ENCODE measurements at places on chromosomes 6 and 20. TPM values are rescaled to one million over a fixed set of nuclear protein-coding genes. Genes with fewer than 3 reads are reported as not detected.

DNA sequence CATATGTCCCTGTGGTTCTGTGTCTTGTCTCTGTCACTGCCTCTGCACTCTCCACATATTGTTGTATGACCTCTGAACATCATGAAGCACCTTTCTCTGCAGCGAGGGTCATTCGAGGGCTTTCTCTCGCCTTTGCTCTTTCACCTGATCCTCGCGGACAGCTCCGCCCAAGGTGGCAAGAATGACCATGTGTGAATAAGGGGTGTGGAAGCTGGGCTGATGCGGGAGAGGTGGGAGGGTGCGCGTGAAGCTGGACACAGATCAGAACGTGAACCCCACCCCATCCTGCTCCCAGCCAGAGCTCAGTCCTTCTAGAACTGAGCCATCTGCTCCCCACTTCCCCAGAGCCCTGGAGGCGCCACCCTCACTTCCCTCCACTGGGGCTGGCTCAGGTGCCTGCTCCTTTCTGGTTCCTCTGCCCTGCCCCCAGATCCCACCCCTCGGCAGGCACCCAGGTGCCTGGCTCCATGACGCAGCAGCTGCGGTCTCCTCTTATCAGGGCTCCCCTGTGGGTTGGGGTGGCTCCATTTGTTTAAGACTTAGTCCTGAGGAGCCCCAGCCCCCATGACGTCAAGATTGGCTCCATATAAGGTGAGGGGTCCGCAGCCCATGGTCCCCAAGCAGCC, at the start of gene MUCL3:
MUCL3 (plus strand) TSS at position 613 of the 626 bp plus-strand sequence. CDS start 27 bp downstream, outside the sequence.
- no peak for DNase-seq
- peaks cover 4% of the 10 kb centered on the region for H3K4me1 ChIP-seq
- no peaks in the 10 kb centered on the region for H3K27me3 ChIP-seq
- H3K27ac ChIP-seq = no peak within 1 kb of the TSS

DNA sequence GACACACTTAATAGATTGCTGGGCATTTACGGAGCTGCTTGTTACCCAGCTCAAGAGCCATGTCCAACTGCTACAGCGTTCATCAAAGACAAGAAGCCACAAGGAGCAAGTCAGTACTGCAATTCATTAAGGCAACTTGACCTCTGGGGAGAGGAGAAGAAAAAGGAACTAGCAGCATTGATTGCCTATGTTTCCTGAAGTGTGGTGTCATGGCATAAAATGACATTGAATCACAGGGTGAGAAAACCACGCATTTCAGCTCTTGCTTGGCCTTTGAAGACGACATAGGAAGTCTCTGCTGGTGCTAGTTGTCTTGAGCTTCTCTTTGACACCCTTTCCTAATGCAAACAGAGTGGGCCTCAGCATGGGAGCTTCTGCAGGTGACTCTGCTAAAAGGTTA, 139.1 kb downstream of the CDH26 start:
- no peak overlapping the region for H3K27ac ChIP-seq
- H3K27me3 ChIP-seq = no peaks in the 10 kb centered on the region
- H3K36me3 ChIP-seq = no peaks in the 10 kb centered on the region
- H3K4me3 ChIP-seq = no peak overlapping the region
- DNase-seq = no peak

DNA sequence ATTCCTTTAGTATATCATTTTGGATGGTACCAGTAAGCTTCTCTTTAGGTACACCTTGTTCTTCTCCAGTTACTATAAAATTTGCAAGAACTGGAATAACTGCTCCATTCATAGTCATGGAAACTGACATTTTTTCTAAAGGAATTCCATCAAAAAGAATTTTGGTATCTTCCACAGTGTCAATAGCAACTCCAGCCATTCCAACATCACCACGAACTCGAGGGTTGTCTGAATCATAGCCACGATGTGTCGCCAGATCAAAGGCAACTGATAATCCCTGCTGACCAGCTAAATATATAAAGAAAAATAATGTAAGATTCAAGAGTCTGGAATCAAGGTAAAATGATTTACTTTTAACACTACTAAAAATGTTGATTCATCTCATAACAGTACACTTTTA, 5.3 kb downstream of the MMUT start:
- no peaks in the 10 kb centered on the region for H3K36me3 ChIP-seq
- H3K27me3 ChIP-seq = no peaks in the 10 kb centered on the region
- DNase-seq = no peak
- H3K27ac ChIP-seq = no peak overlapping the region

DNA sequence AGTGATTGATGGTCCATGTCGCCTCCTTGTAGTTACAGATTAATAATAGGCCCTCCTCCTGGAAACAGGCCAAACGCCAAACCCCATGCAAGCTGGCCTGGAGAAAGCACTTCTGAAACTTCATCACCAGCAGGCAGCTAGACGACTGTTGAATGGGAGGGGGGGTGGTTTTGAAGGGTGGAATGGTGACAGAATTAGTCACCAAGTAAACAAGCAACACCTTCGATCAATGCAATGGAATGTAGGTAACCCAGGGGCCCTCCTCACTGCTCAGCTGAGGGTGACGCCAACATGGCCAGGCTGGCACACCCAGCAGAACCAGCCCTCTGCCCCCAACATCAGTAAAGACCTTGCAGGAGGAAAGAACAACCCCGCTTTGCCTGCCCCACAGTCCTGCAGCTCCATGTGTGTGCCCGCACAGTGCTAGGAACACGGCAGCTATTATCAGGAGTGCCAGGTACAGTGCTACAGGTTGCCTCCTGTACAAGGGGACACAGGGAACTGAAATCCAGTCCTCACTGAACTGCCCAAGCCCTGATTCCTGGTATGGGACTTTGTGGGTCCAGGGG, 2.7 kb downstream of the BCAS1 start:
- peak; percentile 92 for DNase-seq
- no peak overlapping the region for H3K4me3 ChIP-seq
- H3K4me1 ChIP-seq = peaks cover 36% of the 10 kb centered on the region

- H3K36me3 ChIP-seq = no peaks in the 10 kb centered on the region
- H3K27ac ChIP-seq = no peak overlapping the region
- no peak overlapping the region for H3K4me3 ChIP-seq
- H3K4me1 ChIP-seq = no peaks in the 10 kb centered on the region
- no peaks in the 10 kb centered on the region for H3K27me3 ChIP-seq
These were observed 117.6 kb downstream of the JPH2 start for GRCh38 chr20:44069203-44070011.

GRCh38 chr6:169983651-169984050, 232.2 kb downstream of the ERMARD start:
- no peak overlapping the region for H3K27ac ChIP-seq
- no peak overlapping the region for H3K4me3 ChIP-seq
- no peak for DNase-seq
- H3K36me3 ChIP-seq = no peaks in the 10 kb centered on the region
- no peaks in the 10 kb centered on the region for H3K4me1 ChIP-seq

GRCh38 chr20:40291493-40292135, 397.4 kb downstream of the MAFB start:
- no peaks in the 10 kb centered on the region for H3K4me1 ChIP-seq
- no peak overlapping the region for H3K27ac ChIP-seq
- no peaks in the 10 kb centered on the region for H3K27me3 ChIP-seq
- no peak overlapping the region for H3K4me3 ChIP-seq

DNA sequence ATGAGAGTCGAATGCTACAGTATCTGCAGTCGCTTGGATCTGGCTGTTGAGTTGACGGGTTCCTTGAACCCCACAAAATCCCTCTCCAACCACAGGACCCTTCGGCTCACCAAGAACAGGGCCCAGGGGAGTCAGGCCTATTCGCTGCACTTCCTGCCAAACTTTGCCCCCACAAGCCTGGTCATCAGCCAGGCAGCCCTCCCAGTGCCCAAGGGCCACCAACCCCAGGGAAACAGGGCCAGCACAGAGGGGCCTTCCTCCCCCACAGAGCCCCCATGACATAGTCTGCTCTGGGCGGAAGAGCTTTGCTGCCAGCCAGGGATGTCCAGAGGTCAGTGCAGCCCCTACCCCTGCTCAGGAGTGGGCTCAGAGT, 34.5 kb upstream of the MRGBP start:
- H3K36me3 ChIP-seq = no peaks in the 10 kb centered on the region
- H3K27me3 ChIP-seq = no peaks in the 10 kb centered on the region

GRCh38 chr20:4920131-4920530, 81.2 kb downstream of the SLC23A2 start:
- H3K27ac ChIP-seq = no peak overlapping the region
- H3K4me3 ChIP-seq = no peak overlapping the region
- DNase-seq = no peak
- no peaks in the 10 kb centered on the region for H3K4me1 ChIP-seq
- no peaks in the 10 kb centered on the region for H3K36me3 ChIP-seq
- no peaks in the 10 kb centered on the region for H3K27me3 ChIP-seq

DNA sequence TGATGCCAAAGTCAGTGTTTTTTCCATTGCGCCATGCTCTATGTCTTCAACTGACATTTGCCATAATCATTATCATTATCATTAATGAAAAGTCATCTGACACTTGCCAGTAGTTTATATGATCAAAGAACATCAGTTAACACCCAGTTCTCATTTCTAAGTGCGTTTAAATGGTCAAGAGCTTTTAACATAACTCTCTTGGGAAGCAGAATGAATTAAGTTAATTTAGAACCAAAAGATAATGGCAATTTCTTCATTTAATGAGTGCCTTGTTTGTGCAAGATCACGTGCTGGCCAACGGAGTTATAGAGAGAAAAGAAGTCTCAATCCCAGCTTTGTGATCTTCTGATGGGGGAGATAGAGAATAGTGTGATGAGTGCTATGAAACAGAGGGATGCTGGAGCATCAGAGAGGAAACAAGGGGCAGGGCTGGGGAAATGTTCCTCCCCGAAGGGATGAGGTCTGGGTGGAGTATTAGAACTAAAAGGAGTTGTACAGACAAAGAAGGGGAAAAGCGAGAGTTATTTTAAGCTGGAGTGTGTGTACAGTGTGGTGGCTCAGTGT, 20.3 kb downstream of the ANKS1A start:
- peaks cover 4% of the 10 kb centered on the region for H3K4me1 ChIP-seq
- DNase-seq = no peak
- H3K36me3 ChIP-seq = no peaks in the 10 kb centered on the region
- no peak overlapping the region for H3K4me3 ChIP-seq
- no peaks in the 10 kb centered on the region for H3K27me3 ChIP-seq

DNA sequence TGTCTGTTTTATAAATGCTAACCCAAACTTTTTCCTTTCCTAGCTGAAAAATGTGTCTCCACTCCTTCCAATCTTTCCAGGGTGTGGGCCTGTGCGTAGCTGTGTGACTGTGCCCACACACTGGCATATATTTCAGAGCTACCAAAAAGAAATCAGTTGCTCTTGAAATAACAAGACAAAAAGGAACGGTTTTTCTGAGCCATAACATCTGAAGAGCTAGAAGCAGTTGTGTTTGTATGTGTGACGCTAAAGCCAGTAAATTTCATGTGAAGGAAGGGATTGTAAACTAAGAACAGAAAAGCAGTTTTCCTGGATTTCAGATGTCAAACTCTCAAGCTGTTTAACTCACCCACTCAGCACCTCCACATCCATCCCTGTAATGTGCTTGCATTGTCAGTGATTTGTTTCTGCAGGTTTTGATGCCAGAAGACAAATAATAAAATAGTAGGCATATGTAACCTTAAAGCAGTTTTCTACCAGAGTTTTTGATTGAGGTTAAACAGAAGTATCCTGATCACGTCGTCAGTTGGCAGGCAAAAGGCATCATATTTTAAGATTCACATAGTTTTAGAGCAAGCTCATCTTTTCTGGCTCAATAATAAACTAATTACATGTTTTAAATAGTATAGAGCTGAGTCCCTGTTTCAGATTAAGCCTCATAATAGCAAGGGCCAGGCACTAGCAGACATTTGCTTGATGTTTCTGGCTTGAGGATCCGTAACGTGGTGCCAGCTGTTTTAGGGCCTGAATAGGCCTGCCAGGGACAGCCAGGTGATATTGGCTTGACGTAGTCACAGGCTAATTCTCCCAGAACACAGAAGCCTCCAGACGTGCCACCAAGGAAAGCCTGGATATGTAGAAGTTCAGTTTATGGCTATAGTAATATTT, 90.9 kb downstream of the FOXO3 start:
- H3K4me3 ChIP-seq = no peak overlapping the region
- H3K4me1 ChIP-seq = peaks cover 61% of the 10 kb centered on the region
- peak; percentile 30 for DNase-seq
- peak overlapping the region; percentile 72 for H3K27ac ChIP-seq
- no peaks in the 10 kb centered on the region for H3K36me3 ChIP-seq

DNA sequence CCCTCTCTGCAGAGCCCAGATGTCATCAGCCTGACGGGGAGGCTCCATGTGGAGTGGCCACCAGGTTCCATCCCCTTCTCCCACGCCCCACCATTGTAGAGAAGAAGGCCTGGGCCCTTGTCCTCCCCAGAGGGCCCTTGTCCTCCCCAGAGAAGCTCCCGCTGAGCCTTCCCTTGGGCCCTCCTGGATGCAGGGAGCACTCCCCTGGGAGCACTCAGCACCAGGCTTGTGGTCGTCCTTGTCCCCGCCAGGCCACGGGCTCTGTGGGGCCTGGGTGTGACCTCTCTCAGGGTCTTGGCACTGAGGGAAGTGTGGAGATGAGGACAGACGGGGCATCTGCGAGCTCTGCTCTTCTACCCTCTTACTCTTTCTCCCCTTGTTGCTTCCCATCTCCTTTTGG, 83.4 kb upstream of the NNAT start:
- H3K27ac ChIP-seq = no peak overlapping the region
- no peak overlapping the region for H3K4me3 ChIP-seq
- H3K4me1 ChIP-seq = no peaks in the 10 kb centered on the region
- peaks cover 7% of the 10 kb centered on the region for H3K27me3 ChIP-seq
- DNase-seq = no peak
- no peaks in the 10 kb centered on the region for H3K36me3 ChIP-seq

DNA sequence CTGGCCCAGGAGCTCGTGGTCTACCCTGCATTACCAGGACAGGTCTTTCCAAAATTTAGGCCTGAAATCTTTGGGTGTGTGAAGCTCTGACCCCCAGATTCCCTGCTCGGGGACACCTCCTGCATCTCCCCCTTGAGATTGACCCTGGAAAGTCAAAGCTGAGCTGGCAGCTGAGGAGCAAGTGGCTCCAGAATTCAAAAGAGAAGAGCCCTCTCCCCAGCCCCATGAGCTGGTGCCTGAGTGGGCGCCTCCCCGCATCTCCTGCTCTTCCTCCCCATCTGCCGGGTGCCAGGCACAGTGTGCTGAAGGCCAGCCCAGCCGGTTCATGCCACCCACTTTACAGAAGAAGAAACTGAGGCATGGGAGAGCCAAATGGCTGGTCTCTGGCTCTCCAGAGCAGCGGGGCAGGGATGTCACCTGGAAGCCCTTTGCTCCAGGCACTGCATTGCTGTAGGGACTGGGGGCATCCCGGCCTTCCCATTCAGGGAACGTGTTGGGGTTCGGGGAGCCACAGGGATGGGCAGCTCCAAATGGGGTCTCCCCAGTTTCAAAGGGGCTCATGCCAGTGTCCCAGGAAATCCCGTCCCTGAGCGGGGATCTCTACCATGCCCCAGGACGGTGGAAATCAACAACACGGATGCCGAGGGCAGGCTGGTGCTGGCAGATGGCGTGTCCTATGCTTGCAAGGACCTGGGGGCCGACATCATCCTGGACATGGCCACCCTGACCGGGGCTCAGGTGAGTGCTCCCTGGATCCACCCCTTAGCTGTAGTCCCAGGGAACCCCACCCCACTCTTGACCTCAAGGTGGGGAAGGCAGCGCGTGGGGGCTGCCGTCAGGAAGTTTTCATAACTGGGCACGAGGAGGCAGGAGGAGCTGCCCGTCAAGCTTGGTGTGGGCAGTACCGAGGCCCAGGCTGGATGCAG, 20.5 kb downstream of the NPEPL1 start:
- no peaks in the 10 kb centered on the region for H3K36me3 ChIP-seq
- DNase-seq = peak; percentile 2
- no peak overlapping the region for H3K27ac ChIP-seq
- no peak overlapping the region for H3K4me3 ChIP-seq
- no peaks in the 10 kb centered on the region for H3K4me1 ChIP-seq

- no peaks in the 10 kb centered on the region for H3K4me1 ChIP-seq
- no peak overlapping the region for H3K4me3 ChIP-seq
- H3K27me3 ChIP-seq = no peaks in the 10 kb centered on the region
- DNase-seq = peak; percentile 28
These were observed 75.2 kb downstream of the JPH2 start for GRCh38 chr20:44111712-44112335.

HTR1E gene
- polyA plus RNA-seq = 4.3 TPM

SLC22A23 gene
- 13.1 TPM for polyA plus RNA-seq

CLDN20 gene
- polyA plus RNA-seq = 0.38 TPM

MOG gene
- polyA plus RNA-seq = not detected

PRIM2 gene
- 5.1 TPM for polyA plus RNA-seq

Data from hepatocyte (in vitro differentiated cells).